ENCODE measurements at places on chromosomes 13 and 19.

- no peak for DNase-seq
Observed at GRCh38 chr13:74774264-74774663, 640.1 kb upstream of the KLF12 start.

DNA sequence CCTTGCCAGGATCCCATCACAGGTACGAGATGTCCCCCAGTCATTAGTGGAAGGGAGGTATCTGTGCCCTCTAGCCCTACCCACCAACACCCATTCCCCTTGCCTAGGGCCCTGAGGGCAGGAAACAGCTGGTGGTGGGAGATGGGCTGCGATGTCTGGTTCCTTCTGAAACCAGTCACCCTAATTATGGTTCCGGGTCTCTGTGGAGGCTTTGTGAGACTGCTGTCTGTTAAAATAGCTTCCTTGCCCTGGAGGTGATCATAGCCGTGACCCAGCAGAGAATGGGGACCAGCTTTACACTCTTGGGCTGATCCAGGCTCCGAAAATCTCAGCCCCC lies 5.5 kb downstream of the ALDH16A1 start:
- DNase-seq, result no peak

GRCh38 chr13:44622261-44622660 lies 46.1 kb upstream of the TSC22D1 start:
- DNase-seq, result no peak

GRCh38 chr13:97935071-97935470 lies 18.4 kb upstream of the IPO5 start:
- no peak for DNase-seq

DNA sequence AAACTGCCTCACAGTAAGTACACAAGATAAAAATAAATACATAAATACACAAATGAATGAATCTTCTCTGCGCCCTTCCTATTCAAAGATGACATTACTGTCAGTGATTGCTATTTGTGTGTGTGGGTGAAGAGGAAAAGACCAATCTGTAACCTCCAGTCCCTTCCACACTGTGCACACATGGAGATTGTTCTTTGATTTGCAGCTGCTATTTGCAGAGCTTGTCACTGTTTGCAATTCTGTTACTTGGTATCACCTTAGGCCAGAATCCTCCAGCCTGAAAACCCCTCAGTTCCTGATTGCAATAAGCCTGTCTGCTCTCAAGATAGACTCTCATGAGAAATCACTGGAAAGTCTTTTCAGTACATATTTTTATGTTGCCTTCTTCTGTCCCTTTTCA lies 1314.9 kb downstream of the PCDH9 start:
- DNase-seq, result no peak

DNA sequence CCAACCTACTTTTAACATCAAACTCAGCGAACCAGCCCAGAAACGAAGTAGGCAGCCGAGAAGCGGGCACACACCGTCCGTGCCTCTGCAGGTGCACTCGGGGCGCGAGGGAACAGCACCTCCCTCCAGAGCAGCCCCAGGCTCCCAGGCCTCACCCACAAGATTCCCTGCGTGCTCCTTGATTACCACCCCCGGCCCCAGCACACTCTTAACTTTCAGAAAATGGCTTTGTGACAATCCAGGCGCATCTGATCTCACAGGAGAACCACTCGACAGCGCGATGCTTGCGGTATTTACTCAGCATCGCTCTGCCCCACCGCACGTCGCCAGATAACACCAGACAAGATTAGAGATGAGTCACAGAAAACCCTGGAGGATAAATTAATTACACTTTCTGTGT lies 134.9 kb upstream of the SPACA7 start:
- DNase-seq, result no peak
